Inflammatory macrophage treated with lipopolysaccharide for 1 hour (primary cell): ENCODE measurements at places on chromosomes 12 and 14.

- DNase-seq: no peak
These were observed 16.5 kb downstream of the TMEM30B start for GRCh38 chr14:61264651-61265050.

DNA sequence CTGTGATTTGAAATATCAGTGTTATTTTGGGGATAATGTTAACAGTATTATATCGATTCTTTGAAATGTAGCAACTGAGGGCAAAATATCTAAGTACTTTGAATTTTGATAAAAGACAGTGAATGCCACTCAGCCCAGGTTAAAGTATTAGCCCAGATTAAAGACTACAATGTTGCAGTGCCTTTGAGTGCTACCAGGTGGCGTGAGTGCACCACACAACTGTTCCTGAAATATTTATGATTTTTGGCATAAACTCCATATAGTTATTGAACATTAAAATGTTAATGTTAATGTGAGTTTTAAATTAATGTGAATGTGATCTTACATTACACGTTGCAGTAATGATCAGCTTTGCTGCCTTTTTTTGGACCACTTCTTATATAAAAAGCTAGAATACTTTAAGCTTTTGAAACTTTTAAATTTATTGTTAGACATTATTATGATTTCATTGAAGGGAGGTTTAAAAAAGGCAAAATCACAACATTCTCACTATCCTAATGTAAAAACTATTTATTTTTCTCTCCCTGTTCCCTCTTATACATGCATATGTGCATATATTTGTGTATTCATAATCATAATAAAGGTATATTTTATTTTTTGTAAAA is 22.5 kb downstream of the MRPS35 start:
- peak; percentile 49 for DNase-seq

DNA sequence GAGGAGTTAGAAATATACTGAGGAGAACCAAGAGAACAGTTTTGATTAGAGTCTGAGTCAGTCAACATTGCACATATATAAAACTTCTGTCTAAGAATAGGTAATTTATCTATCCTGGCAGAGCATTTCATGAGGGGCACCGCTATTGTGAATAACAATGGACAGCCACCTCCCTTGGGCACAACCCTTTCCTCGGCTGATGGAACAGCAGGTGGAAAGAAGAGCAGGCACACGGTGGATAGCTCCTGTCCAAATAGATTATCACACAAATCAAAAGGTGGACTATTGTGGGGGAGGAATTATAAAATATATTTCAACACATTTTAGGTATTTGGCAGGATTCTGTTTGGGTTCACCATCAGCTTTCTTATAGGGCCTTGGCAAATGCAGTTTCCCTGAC is 84.0 kb upstream of the PTPRB start:
- DNase-seq: no peak

GRCh38 chr12:44372259-44372658 is 503.9 kb downstream of the NELL2 start:
- DNase-seq: no peak

GRCh38 chr14:79093531-79093930 is 923.4 kb downstream of the NRXN3 start:
- DNase-seq: no peak

DNA sequence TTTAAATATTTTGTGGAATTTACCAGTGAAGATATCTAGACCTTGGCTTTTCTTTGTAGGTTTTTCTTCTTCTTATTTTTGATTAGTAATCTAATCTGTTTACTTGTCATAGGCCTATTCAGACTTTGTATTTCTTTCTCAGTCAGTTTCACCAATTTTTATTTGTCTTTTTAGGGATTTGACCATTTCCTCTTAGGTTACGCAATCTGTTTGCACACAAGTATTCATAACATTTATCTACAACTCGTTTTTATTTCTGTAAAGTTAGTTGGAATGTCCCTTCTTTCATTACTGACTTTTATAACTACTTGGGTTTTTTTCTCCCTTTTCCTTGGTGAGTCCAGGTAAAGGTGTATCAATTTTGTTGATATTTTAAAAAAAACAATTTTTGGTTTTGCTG is 545.7 kb downstream of the AACS start:
- no peak for DNase-seq

GRCh38 chr14:103773521-103773920 is 57.9 kb downstream of the ZFYVE21 start:
- no peak for DNase-seq

DNA sequence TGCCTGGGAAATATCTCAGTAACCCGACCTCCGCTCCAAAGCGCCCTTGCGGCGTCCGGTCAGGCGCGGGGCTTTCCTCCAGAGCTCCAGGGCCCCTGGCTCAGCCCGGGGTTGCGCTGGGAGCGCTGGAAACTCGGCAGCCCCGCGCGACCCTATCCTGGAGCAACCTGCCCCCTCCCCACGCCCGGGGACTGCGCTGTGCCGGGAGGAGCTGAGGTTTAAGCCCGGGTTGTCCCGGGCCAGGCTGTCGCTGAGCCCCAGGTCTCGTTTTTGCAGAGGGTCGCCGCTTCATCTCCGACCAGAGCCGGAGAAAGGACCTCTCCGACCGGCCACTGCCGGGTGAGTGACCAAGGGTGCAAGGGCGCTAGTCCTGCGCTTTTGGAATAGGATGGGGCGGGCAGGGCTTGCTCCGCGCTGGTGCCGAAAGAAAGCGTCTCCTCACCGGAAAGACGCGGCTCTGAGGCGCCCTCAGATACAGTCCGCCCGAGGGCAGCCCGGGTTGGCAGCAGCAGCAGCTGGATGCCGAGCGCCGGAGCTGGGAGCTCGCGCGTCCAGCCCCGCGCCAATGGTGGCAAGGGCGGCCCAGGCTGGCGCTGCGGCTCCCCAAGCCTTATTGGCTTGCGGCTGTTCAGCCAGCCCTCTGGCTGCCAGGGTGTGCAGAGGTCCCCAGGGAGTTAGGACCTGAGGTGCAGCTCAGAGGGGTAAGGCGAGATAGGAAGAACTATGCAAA is 1.5 kb downstream of the SPX start:
- no peak for DNase-seq

DNA sequence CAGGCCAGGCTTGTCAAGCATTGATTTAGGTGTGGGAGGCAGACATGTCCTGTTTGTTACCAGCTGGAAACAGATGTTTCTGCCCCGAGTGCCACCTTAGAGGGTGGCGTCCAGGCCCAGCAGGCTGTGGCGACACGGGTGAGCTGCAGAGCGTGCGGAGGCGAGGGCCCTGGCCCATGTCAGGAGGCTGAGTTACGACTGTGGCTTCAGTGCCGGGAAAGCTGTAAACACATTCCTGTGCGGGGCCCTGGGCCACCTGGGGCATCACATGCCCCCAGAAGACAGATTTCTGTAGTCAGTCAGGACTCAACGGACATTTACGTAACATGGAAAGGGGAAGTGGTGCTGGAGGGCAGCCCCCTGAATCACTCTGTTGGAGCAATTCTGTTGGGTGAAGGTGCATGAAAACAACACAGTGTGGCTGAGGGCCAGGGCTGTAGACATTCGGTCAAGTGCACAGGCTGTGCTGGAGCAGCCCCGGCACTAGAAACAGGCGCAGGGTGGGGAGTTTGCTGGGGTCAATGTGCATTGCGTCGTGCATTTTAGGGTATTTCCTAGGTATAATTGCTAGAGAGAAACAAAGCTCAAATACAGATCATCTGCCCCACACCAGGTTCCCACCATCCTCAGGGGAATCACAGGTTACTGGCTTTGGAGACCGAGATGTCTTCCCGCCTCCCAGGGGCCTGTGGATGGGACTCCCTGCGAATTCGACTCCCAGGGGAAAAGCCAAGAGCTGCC is 291.8 kb downstream of the TMEM121 start:
- DNase-seq: no peak
